ENCODE measurements at places on chromosomes 11 and 22.

DNA sequence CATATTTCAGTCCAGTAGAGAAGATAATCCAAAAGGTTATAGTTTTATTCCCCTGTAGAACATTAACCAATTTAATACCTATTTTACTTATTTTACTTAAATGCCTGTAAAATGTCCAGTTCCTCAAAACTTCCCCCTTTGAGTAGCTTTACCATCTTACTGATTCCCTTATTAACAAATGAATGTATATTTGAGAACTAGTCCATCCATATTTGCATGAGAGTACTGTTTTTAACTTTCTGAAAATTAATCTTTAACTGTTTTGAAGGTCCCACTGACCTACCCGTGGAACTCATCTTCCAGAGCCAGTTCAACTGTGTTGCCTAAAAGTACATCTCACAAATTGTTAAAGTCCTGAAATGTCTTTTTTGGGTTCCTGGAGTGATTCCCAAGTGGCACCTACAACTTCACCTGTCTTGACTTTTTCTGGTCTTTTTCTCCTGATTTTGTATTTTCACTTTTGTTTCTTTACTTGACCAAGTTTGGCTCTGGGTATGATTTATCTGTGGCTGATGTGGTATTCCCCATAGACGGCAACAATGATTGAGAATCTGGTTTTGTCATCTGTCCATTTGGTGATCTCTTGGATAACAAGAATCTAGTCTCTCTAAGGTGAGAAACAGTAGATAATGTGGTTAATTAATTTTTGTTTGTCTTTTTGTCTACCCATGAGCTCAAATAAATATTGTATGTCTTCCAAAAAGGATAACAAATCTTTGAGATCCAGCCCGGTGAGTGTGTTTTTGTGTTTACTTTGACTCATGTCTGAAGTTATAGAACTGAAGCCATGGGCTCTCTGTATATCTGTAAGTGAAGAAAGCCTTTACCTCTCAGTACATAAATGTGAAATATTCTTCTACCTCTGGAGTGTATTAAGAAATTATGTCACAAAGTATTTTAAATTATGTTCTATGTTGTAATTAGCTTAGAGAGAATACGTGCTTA lies 174.2 kb downstream of the ETS1 start:
- no peak for DNase-seq

DNA sequence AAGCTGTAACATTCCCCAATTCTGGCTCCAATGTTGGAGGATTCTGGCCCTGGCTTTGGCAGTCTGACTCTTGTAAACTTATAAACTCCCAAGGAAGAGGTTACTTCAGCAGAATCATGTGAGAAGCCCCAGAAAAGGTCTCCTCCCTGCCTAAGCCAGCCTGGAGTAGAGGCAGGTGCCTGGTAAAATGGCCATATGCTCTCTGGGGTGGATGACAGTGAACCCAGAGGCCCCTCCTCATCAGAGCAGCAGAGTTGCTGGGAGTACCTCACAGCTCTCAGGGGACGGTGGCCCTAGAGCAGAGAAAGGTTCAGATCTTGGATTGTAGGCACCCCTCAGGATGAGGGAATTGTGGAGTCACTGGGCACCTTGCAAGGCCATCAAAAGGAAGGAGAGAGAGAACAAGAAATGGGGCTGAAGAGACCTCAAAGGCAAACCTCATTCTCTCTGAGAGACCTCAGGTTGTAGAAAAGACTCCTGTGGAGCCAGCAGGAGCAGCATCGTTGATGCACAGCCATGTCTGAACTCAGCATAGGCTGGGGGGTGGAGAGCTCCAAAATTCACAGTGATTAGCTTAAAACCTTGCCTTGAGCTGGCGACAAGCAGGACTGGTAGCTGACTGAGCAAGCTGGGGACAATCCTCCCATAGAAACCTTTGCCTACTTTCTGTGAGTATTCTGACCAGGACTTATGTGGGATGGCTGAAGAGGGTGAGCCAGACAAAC lies 4.9 kb upstream of the P2RY6 start:
- no peak for DNase-seq

GRCh38 chr11:2538951-2539350 lies 94.1 kb downstream of the KCNQ1 start:
- DNase-seq = no peak

GRCh38 chr11:44774731-44775130 lies 48.0 kb downstream of the TSPAN18 start:
- DNase-seq = no peak

- no peak for DNase-seq
These were observed 88.9 kb downstream of the ARFGAP2 start for GRCh38 chr11:47087801-47088200.

- DNase-seq = no peak
These were observed 7.6 kb downstream of the OR56A1 start for GRCh38 chr11:6022956-6023355.

- no peak for DNase-seq
These were observed 50.1 kb upstream of the WNT11 start for GRCh38 chr11:76256448-76256847.

GRCh38 chr22:41862160-41862529 lies 29.2 kb downstream of the SREBF2 start:
- no peak for DNase-seq

- DNase-seq = peak; percentile 61
These were observed at the start of gene MAPK11 for GRCh38 chr22:50269970-50270665. MAPK11 (minus strand) TSS chr22:50270380; CDS start chr22:50270292, 88 bp downstream.

DNA sequence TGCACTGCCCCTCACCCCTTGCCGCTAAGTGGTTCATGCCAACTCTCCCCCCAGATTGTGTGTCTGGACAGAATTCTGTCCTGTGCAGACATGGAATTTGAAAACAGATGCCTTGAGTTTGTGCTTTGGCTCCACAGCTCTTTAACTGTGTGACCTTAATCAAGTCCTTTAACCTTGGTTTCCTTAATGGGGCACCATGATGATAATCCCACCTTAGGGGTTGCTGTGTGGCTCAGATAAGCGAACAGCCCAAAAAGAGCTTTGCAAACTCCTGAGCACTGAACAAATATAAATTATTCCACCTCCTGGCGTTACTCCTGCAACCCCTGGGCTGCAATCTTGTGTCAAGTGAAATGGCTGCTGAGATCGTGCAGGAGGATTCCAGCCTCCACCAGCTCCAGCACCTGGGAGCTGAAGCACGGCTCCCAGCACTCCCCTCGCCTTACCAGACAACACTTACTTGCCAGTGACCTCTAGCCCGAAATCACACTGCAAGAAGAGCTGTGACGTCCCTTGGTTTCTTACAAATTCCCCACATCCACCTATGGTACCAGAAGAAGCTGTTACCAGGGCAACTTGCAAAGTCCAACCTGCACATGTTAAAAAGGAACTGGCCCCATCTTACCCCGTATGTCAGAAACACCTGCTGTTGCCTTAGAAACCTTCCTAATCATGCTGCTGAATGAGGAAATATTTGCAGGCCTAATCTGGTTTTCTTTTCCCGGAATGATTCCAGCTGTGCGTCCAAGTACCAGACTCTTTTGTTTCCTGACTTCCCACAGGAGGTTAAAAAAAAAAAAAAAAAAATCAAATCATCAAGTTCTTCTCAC lies 13.2 kb downstream of the VPS37C start:
- DNase-seq = no peak

DNA sequence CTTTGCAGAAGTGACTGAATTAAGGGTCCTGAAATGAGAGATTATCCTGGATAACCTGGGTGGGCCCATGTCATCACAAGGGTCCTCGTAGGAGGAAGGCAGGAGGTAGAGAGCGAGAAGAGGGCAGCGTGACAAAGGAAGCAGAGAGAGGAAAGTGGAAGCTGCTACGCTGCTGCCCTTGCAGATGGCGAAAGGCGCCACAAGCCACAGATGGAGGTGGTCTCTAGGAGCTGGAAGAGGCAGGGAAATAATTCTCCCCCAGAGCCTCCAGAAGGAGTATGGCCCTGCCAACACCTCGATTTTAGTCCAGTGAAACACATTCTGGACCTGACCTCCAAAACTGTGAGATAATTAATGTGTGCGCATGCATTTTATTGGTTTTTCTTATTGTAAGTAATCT lies 13.4 kb downstream of the TMEM184B start:
- DNase-seq = no peak

DNA sequence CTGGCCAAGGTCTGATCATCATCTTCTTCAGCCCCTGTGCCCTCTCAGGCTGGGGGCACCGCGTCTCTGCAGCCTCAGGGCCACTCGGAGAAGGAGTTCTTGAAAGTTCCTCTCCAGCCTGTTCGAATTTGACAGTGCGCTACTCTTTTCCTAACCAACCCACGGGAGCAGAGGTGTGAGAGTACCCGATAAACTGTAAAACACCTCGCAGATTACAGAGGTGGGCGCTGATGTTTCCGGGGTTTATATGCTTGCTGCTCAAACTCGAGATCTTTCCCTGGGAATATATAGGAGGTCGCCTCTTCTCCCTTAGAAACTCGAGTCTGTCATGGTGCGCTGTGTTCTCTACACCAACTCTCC lies 515 bp downstream of the CTR9 start:
- DNase-seq = no peak

DNA sequence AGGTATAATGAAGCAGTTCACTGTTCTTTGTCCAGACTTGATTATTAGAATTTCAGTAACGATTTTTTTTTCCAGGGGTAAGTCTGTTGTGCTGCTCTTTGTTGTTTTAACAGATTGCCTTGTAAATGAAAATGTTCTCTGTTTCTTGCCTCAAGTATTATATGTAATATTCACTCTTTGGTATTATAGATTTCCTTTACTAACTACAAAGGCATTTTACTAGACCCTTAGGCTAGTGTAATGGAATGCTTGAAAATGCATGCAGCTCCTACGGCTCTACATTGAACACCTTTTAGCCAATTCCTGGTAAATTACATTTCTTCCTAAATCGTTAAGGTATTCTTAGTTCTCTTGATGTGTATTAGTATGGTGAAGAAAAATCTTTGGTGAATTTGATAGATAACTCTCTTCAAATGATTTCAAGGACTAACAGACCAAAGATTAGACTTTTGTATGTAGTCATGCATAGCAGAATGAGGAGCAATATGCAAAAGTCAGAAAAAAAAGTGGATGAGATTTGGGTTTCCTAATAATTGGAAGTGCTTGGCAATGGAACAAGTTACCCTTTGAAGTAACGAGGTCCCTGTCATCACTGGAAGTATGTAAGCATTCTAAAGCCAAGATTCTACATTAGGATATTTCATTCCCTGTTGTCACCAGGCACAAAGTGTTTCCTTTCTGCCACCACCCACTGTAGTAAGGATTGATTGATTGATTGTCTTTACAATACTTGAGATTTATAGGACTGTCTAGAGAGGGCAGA lies 113.1 kb downstream of the DBX1 start:
- DNase-seq = no peak
